ENCODE measurements at places on chromosomes 13 and 19.

DNA sequence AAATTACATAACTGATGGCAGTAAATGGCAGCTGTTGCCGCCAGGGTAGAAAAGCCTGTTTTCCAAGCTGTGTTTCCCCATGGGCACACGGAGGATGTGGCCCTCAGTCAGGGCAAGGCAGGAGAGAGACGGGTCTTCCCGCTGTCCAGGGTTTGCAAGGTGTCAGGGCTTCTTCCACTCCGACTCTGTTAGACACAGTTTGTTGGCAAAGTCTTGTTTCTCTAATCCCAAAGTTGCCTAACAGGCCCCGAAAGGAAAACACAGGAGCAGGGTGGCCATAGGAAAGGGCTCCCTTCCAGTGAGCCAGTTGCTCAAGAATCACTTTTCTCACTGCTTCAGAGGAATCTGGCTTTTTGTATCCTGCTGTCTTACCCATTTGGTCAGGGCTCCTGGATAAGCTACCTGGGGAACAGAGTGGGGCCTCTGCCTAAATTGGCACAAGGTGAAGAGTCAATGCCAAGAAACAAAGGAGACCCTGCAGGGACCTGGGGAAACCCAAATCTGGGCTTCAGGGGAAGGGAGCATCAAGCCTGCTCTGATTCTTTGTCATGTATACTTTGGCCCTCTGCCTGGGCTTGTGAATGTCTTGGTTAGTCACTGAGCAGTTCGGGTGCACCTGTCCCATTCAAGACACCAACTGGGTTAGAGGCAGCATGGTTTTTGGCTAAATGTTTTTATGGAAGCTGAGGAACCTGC is 29.0 kb upstream of the CXCL17 start:
- DNase-seq, result no peak

- no peak for DNase-seq
Observed at GRCh38 chr13:50509771-50510441, 333.6 kb downstream of the DLEU7 start.

DNA sequence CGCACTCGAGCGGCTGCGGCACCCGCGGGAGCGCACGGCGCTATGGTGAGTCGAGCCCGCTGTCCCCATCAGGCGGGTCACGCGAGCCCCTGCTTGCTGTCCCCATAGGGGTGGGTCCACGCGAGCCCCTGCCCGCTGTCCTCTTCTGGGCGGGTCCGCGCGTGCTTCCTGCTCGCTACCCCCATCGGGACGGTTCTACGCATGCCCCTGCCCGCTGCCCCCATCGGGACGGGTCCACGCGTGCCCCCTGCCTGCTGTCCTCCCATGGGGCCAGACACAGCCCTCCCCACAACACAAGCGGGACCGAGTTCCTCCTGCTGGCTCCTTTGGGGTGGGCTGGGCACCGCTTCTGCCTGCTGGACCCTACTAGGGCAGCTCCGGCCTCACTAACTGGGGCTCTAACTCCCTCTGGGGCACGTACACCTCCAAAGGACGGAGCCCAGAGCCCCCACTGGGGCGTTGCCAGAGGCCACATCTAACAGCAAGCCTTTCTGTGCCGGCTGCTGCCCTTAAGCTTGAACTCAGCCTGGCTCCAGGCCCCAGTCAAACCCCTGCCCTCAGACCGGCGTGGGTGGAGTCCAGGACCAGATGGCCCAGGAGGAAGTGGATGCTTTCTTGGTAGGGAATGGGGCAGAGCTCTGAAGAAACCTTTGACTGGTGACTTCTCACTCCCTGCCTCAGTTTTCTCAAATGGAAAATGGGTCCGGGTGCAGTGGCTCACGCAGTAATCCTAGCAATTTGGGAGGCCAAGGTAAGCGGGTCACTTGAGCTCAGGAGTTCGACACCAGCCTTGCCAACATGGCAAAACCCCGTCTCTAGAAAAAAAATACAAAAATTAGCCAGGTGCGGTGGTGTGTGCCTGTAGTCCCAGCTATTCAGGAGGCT is 722 bp downstream of the COLGALT1 start:
- DNase-seq, result peak; percentile 41

GRCh38 chr19:21626924-21627697 is 121.7 kb downstream of the ZNF429 start:
- no peak for DNase-seq

GRCh38 chr19:30799865-30800755 is 427.9 kb downstream of the ZNF536 start:
- no peak for DNase-seq

GRCh38 chr13:111897178-111897845 is 169.6 kb upstream of the SOX1 start:
- DNase-seq, result no peak

DNA sequence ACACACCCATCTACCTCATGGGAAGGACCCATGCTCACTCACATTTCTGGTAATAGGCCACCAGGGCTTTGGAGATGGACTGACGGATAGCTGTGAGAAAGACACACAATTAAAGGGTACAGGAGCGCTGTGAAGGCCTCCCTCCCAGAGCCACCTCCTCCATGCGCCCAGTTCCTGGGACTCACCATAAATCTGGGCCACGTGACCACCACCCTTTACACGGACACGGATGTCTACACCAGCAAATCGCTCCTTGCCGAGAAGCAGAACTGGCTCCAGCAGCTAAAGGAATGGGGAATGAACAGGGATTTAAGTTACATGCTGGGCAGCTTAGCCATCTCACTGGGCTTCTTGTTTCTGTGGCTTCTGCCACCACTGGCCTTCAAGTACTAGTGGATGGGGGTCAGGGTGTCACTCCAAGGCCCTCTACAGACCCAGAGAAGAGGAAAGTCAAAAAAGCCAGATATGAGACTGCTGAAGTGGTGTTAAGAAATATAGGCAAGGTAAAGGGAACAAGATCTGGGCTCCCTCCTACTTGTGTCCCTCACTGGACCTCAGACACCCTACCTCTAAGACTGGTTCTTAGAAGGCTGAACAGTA is 2.2 kb downstream of the RPS16 start:
- no peak for DNase-seq

DNA sequence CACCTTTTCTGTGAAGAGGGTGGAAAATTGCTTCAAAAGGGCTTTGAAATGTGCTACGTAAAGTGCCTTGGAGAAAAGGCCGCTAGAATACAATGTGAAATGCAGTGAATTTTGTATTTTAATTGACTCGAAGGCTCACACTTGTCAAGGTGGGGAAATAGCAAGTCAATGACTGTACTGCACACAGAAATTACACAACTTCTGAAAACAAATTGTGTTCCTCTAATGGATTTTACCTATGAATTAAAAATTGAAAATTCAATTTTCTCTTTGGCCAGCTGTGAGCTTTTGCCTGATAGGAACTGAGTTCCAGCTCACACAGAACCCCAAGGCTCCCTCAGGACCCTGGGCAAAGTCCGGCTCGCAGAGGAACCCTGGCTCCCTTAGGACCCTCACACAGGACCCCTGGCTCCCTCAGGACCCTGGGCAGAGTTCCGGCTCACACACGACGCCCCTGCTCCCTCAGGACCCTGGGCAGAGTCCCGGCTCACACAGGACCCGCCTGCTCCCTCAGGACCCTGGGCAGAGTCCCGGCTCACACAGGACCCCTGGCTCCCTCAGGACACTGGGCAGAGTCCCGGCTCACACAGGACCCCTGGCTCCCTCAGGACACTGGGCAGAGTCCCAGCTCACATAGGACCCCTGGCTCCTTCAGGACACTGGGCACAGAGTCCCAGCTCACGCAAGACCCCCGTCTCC is 324.9 kb downstream of the UQCRFS1 start:
- DNase-seq, result peak; percentile 17
